ENCODE measurements at places on chromosomes 7 and 10.

DNA sequence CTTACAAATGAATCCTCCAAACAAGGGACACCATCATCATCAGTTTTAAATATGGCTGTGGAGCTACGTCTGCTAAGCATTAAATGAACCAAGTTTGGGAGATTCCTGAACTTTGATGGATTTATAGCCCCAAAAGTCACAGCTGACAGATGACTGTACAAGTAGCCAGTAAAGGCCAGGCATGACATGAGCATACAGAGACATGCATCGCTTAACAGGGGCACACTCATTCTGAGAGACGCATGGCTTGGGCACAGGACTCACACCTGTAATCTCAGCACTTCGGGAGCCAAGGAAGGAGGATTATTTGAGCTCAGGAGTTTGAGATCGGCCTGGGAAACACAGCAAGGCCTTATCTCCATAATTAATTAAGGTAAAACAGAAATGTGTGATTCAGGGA, 166.2 kb downstream of the PARD3 start:
- no peak for DNase-seq

- DNase-seq: no peak
Observed at GRCh38 chr7:151056666-151057505, 811 bp downstream of the CDK5 start.

GRCh38 chr7:21355406-21355874, 72.4 kb upstream of the SP4 start:
- DNase-seq: peak; percentile 23

GRCh38 chr10:132890301-132890700, 52.1 kb downstream of the CFAP46 start:
- DNase-seq: no peak

- DNase-seq: no peak
Observed at GRCh38 chr10:73433538-73433867, at the start of gene MSS51. MSS51 (minus strand) TSS chr10:73433561; CDS start chr10:73428284, 5,277 bp downstream.

DNA sequence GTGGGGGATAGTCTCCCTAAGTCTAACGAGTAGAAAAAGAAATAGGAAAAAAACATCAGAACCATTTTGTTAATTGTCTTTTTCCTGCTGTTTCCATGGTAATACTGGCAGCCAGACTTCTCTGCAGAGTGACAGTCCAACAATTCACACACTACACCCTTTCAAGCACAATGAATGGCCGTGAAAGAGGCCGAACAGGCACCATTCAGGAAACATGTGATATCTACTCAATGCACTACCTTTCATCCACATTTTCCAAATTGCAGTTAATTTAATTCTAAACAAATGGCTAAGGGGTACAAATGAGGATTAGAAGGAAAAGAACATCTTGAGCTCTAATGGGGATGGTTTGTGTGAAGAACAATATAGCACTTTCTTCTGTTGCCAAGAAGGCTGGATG, 358.5 kb upstream of the ANKRD30A start:
- DNase-seq: no peak

- no peak for DNase-seq
Observed at GRCh38 chr7:22179442-22179879, 177.5 kb downstream of the RAPGEF5 start.

DNA sequence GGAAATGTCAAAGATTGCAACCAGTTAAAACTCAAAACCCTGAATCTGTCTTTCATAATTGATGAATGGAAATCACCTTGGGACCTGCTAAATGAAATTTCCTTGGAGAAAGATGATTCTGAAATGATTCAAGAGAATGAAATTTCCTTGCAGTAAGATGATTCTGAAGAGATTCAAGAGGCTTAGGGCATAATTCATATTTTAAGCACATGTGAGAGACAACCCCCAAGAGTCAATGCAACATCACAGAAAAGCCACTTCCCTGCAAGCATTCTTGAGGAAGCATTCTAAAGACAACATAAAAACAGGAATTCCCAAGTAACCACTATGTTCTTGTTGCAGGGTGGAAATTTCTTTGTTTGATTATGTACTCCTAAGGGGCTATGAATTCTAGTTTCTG, 113.7 kb downstream of the RELN start:
- DNase-seq: no peak

- no peak for DNase-seq
Observed at GRCh38 chr10:97927622-97928021, 78.0 kb downstream of the GOLGA7B start.

GRCh38 chr10:108684431-108684830, 1238.9 kb downstream of the XPNPEP1 start:
- no peak for DNase-seq

DNA sequence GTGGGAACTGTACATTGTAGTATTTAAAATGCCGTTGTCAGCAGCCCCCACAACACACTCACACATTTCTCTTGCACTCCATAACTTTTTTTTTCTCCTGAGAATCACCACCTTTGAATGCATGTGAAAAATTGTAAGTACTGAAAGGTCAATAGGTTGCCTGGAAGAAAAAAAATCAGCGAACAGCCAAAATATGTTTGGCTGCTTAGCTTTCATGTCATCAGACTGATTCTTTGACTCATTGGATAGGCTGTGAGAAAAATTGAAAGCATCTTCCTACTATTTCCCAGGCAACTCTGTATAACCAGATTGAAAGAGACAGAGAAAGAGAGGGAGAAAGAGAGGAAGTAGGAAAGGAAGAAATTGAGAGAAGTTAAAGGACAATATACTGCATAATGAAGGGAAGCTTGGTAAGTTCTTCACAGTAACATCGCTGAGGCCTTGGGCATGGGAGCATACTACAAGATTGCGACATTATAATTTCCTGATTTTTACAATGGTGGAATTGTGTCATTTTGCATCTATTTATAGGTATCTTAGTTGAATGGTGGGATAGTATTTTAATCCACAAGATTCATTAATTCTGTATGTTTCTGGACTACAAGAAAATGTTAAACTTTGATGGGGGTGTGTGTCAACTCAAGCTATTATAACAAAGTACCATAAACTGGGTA, 249.3 kb upstream of the KCND2 start:
- no peak for DNase-seq

- no peak for DNase-seq
Observed at GRCh38 chr7:98815313-98815712, 54.5 kb downstream of the TMEM130 start.

DNA sequence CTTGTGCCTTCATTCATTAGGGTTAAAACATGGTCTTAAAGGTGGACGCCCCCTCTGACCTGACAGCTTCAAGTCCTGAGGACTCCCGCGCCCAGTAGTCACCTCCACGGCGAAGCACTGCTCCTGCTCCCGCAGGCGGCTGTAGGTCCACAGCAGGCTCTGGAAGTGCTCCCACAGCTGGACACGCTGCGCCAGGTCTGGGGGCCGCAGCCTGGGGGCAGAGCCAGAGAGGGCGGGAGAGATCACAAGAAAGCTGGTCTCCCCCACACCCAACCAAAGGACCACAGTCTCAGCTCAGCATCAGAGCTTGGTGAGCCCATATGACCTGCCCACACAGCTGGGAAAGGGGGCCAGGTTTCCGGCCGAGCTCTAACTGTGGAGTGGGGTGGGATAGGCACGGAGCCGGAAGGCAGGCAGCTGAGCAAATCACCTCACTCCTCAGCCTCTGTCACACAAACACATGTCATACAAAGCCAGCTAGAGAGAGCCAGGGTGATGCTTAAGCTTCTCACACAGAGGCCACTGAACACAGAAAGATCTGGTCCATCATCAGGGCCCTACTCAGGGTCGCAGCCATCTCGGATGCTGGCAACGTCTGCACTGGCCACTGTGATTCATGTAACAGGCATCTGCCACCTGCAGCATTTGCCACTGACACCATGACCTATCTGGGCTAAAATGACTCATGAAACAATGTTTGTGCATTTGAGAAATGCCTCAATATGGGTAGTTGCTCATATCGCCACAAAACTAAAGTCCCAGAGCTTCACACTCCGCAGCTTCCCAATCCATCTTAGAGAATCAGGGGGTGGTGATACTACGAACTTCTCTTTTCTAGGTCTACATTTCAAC, 12.6 kb downstream of the HPS1 start:
- no peak for DNase-seq

DNA sequence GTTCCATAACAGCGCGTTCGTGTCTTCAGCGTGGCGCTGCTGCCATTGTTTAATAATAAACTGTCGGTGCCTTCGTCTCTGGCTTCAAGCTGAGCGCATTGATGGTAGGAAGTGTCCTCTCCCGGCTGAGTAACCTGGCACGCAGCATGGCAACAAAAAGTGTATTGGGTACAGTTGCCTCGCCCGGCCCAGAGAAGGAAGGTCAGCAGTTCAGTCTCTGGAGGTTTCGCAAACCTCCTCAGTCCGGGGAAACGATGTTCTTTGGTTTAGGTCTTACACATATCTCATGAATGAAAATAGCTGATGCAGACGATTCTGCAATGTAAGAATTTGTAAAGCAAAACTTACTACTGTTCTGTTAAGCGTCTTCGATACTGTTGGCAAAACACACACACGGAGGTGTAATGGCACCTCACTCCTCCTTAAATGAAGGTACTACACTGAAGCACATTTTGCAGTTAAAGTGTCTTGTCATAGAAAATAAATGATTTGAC, 739 bp upstream of the CCDC186 start:
- DNase-seq: no peak

DNA sequence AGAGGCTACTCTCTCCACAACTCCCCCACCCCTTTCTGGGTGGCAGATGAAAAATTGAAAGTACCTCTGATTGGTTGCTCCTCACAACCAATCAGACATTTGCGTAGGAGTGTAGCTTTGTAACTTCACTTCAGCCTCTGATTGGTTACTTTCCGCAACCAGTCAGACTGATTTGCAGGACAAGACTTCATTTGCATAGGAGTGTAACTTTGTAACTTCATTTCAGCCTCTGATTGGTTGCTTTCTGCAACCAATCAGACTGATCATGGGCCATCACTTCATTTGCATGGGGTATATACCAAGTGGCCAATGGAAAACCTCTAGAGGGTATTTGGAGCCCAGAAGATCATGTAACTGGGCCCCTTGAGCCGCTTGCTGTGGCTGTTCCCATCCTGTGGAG, 25.6 kb downstream of the CDNF start:
- no peak for DNase-seq

GRCh38 chr7:80088705-80089104, 45.9 kb upstream of the GNAI1 start:
- DNase-seq: no peak

DNA sequence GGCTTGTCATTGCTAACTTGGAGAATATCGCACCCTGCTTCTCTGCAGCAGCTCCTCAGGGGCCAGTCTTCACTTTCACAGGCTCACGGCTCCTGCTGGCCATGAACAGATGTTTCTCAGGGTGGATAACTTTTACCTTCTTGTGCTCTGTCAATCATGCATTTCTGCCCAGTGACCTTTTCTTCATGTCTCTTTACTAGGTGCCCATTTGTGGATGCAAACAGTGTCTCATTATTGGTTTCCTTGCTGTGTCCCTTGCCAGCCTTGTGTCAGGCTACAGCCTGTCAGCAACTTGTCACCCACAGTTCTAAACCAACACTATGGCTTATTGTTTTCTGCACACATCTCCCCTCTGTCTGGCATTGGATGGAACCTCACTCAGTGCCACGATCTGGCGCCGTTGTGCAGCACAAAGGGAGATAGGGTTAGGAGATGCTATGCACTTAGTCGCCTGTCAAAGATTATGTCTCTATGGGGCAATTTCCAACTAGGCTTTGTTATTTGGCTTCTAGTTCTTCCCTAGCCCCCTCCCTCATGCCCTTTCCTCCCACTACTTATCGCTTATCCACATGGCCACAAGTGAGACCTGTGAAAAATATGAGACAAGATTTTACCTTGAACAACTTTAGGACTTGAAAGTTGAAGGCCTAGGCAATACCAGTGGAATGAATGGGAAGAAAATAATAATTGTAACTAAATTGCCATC, 45.7 kb upstream of the NXPH1 start:
- no peak for DNase-seq

GRCh38 chr10:115065801-115066200, 27.4 kb upstream of the ATRNL1 start:
- DNase-seq: no peak

DNA sequence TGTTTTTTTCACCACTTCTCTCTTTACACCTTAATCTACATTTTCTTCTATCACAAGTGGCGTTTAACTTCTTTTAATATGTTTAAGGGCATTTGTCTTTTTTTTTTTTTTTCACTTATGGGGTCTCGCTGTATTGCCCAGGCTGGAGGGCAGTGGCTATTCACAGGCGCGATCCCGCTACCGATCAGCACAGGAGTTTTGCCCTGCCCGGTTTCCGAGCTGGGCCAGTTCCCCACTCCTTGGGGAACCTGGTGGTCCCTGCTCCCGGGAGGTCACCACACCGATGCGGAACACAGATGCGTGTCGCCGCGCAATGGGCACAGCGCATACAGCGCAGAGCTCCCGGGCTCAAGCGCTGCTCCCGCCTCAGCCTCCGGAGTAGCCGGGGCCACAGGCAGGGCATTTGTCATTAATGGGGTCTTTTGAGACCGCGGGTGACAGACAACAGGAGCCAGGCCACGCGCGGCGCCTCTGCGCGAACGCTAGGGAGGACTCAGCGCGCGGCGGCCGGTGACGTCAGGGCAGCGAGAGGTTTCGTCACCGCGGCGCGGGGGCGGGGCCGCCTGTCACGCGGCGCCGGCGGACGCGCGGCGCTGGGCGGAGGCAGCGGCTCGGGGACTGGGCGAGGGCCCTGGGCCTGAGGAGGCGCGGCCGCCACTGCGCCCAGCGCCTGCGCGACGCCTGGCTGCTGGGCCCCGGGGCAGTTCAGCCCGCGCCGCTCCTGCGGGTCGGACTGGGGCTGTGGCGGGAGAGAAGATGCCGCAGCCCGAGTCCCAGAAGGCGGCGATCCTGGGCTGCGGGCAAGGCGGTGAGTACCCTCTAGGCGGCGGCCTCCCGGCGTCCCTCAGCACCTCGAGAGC, at the start of gene GALNT11:
Gene GALNT11 (plus strand): TSS at position 598 of the 860 bp plus-strand sequence. CDS start 68,554 bp downstream, outside the sequence.
- peak; percentile 82 for DNase-seq

GRCh38 chr7:74306730-74307469, 17.7 kb downstream of the CLIP2 start:
- DNase-seq: no peak

- DNase-seq: no peak
Observed at GRCh38 chr7:14859267-14859666, 43.3 kb downstream of the DGKB start.

DNA sequence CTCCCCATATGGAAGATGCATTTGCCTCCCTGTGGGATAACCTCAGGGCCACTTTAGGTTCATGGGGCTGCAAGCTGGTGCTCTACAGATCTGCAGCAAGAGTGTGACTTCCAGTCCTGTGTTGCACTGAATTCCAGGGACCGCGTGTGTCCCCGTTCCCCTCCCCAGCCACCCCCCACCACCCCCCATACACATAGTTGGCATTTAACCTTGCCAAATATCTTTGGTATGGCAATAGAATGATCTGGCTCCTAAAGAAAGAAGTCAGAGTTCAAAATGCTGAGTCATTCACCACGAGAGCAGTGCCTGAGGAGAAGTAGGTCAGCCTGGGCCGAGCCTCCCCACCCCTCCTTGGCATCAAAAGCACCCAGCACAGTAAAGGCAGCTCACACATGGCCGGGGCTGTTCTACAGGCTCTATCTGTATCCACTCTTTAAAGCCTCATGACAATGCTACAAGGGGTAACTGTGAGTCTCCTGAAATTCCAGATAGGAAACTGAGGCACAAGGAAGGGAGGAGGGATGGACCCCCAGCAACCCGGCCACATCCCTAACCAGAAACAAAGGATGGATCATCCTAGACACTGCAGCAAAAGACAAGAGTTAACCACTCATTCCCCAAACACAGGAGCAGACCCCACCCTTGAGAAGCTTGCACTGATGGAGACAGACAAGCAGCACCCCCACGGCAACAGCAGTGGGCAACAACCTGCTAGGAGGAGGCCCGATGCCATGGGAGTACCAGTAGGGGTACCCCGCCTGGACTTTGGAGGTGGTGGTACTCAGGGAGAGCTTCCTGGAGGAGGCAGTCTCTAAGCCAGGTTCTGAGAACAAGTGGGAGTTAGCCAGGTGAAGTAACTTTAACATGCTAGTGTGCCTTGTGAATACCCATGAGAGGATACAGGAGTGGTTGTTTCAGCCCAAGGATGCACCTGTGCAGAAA, 70.3 kb upstream of the NANOS1 start:
- no peak for DNase-seq
